ENCODE measurements at places on chromosomes 16 and 17.

DNA sequence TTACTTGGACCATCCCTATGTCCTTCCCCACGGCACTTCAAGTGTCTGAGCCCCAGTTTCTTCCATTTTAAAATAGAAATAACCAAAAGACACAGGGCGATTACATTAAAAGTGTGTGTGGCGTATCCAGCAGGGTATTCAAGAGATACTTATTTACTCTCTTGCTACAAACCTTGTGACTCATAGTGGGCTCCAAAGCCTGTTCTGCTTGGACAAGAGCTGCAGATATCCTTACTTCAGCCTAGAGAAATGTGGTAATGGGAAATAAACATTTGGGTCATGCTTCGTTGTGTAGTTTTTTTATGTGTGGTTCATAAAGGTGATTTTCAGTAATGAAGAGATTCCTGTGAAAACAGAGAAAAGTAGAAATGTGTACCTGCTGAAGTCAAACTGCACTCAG, 288.9 kb upstream of the CDH11 start:
- H3K4me3 ChIP-seq = no peak overlapping the region
- H3K27me3 ChIP-seq = no peaks in the 10 kb centered on the region
- peaks cover 3% of the 10 kb centered on the region for H3K4me1 ChIP-seq
- H3K27ac ChIP-seq = no peak overlapping the region

- H3K4me3 ChIP-seq = peak overlapping the region; percentile 91
- no peak overlapping the region for H3K27ac ChIP-seq
- peaks cover 2% of the 10 kb centered on the region for H3K36me3 ChIP-seq
- no peaks in the 10 kb centered on the region for H3K27me3 ChIP-seq
- H3K4me1 ChIP-seq = peaks cover 2% of the 10 kb centered on the region
- DNase-seq = peak; percentile 51
Observed at GRCh38 chr17:80036715-80037477, 454 bp downstream of the CCDC40 start.

DNA sequence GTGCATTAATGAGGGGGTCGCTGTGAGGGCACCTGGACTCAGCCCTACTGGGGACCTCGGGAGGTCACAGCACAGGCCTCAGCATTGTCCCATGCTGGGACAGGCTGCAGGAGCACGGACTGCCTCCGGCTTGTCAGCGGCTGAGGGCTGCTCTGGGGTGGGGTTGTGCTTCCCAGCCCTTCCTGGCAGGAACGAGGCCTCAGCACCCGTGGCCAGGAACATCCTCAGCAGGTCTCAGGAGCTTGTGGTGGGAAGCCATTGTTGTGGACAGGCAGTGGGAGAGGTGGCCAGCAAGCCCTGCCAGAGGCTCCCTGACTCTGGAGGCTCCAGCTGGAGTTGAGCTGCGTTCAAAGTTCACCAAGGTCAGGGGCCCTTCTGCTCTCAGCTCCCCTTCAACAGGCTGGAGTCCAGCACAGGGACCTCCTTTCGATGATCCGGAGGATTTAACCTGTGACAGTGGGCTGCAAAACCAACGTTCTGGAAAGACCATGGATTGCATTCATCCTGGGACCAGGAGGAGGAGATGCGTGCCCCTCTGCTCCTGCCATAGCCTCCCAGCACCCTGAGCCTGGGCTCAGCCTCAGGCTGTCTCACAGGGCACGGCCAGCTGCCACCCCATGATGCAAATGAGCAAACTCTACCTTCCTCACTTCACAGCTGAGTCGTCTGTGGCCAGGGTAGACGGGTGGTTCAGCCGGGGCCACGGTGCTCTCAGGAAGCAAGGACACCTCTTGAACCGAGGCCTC, 32.6 kb downstream of the FOXL1 start:
- no peaks in the 10 kb centered on the region for H3K27me3 ChIP-seq
- no peak for DNase-seq
- H3K4me3 ChIP-seq = no peak overlapping the region
- no peaks in the 10 kb centered on the region for H3K36me3 ChIP-seq
- peaks cover 15% of the 10 kb centered on the region for H3K4me1 ChIP-seq

GRCh38 chr16:85328676-85329058, 216.4 kb upstream of the CIBAR2 start:
- H3K36me3 ChIP-seq = no peaks in the 10 kb centered on the region
- peak overlapping the region; percentile 67 for H3K27ac ChIP-seq
- H3K4me1 ChIP-seq = peaks cover 42% of the 10 kb centered on the region
- no peaks in the 10 kb centered on the region for H3K27me3 ChIP-seq
- DNase-seq = no peak
